Suppressor macrophage (primary cell): ENCODE measurements at places on chromosomes 5 and 9.

DNA sequence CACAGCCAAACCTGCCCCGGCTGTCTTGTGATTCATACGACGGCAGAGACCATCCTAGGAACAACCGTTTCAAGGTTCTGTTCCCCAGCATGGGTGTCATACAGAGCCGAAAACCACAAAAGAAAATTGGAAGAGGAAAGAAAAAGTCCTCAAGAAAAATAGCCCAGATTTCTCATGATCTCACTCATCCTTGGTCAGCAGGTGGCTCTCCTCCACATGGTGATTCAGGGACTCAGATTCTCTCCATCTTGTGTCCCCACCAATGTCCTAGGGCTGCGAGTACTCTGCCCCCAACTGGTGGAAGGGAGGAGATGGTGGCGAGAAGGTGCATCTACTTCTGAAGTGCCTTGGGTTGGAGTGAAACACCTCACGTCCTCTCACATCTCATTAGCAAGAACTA lies 25.6 kb downstream of the PDZD2 start:
- no peak for DNase-seq

GRCh38 chr5:170552621-170553115 lies 48.8 kb downstream of the KCNIP1 start:
- peak; percentile 72 for DNase-seq

DNA sequence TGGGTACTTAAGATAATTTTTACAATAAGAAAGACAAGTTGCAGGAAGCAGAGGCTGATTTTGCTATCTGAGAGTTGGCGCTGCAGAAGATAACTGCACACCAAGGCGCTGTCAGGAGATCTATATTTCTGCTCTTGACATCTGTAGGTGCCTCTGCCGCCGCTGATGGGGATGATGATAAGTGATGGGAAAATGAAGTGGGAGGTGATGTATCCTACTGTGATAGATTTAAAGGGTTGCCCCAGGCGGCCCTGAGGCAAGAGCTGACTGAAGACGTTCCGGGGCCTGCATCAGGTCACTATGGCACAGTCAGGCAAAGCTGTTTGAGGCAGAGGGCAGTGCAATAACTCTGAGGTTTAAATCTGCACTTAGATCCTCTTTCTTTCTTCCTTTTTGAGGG lies 78.1 kb downstream of the SNCAIP start:
- DNase-seq = no peak

GRCh38 chr5:145887976-145888574 lies 15.3 kb upstream of the GRXCR2 start:
- DNase-seq = peak; percentile 44

DNA sequence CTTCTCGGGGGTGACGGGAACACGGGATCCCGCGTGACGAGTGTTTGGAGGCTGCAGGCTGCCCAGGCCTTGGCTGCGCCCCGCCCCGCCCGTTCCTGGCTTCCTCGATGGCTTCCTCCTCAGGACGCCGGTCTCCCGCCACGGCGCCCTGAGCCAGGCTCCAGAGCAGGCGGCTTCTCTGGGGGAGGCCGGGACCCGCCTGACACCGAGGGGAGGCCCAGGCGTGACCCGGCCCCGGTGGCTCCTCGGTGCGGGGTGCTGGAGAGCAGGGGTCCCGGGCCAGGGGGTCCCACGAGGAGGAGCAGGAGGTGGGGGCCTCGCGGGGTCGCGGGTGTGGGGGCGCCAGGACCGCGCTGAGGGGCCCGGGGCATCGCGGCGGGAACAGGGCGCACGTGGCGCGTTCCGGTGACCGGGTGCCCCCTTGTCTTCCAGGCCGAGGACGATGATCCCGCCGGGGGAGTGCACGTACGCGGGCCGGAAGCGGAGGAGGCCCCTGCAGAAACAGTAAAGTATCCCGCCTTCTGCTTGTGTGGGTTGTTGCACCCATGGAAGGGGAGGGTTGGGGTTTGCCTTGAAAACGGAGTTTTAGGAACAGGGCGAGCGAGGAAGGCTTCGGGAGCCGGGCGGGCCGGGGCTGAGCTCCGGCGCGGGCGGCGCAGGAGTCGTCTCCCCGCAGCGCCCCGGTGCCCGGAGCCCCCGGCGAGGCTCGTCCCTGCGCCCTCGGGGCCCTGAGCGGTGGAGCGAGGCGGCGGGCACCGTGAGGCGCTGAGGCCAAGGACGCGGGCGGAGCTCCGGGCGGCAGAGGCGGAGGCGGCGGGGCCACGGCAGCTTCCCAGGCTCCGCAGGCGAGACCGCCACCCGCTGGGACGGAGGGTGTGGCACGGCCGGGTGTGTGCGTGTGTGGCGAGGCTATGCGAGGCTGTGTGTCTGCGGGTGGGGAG lies 22.2 kb downstream of the AHRR start:
- DNase-seq = peak; percentile 61

- no peak for DNase-seq
These were observed 57.7 kb downstream of the COL5A1 start for GRCh38 chr9:134699343-134699740.

GRCh38 chr9:12764150-12764549 lies 10.7 kb upstream of the LURAP1L start:
- DNase-seq = no peak

GRCh38 chr9:1298046-1298445 lies 247.9 kb downstream of the DMRT2 start:
- no peak for DNase-seq
